ENCODE measurements at places on chromosomes 1 and 21. TPM values are rescaled to one million over a fixed set of nuclear protein-coding genes. Genes with fewer than 3 reads are reported as not detected.

DNA sequence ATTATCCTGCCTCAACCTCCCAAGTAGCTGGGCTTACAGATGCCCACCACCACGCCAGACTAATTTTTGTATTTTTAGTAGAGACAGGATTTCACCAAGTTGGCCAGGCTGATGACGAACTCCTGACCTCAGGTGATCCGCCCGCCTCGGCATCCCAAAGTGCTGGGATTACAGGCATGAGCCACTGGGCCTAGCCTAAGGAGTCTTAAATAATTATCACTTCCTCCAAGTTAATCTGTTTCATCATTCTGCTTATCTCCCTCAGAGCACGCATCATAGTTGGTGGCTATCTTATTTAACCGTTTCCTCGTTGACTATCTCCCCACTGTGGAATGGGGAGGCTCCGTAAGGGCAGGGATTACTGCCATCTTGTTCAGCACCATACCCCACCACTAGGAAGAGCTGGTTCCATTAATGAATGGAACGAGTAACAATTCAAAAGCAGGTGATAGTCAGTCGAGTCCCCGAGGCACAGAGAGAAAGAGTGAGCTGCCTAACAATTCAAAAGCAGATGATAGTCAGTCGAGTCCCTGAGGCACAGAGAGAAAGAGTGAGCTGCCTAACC lies 52.7 kb downstream of the GLUL start:
- no peak for DNase-seq

The HSD3B1 gene
- total RNA-seq: 2.8 TPM

DNA sequence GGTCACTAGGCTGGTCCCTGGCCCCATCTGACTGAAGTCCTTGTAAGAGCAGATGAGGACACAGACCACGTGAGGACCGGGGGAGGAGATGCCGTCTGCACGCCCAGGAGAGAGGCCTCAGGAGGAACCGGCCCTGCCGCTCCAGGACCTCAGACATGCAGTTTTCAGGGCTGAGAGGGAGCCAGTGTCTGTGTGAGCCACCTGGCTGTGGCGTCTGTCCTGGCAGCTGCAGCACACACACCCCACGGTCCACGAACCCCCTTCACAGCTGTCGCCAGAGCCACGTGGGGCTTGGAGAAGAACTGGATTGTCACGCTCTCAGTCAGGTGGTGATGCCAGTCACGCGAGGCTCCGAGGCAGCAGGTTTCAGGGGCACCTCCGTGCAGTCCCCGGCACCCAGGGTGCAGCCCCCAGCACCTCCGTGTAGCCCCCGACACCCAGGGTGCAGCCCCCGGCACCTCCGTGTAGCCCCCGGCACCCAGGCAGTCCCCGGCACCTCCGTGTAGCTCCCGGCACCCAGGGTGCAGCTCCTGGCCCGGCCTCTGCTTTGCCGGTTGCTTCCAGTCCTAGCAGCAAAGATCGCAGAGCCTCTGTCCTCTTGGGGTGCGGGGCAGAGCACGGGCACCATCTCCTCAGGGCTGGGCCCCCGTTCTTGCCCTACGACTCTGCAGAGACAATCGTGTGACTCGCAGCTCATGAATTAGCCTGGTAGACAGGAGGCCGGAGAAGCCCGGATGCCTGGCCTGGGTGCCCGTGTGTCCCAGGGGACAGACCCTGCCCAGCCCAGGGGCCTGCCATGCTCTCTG lies 19.0 kb upstream of the SUMO3 start:
- DNase-seq: no peak

The ADORA3 gene
- not detected for total RNA-seq

- peak; percentile 90 for DNase-seq
Measured at GRCh38 chr1:211589782-211590721, 11.1 kb upstream of the SLC30A1 start.

DNA sequence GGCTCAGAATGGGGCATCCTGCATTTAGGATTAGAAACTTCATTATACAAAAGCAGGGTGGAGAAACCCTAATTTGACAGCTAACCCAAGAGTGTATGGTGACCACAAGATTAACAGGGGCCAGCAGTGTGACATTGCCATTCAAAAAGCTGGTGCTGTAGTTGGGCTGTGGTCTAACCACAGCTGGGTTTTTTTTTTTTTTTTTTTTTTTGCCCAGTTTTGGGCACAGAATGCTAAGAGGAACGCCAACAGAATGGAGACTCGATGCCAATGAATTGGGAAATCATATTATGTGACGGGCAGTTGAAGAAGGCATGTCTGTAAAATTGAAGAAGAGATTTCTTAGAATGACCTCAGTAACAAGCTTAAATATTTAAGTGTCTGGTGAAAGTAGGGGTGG lies 58.4 kb downstream of the NFIA start:
- DNase-seq: no peak

The MYOG gene
- not detected for total RNA-seq

DNA sequence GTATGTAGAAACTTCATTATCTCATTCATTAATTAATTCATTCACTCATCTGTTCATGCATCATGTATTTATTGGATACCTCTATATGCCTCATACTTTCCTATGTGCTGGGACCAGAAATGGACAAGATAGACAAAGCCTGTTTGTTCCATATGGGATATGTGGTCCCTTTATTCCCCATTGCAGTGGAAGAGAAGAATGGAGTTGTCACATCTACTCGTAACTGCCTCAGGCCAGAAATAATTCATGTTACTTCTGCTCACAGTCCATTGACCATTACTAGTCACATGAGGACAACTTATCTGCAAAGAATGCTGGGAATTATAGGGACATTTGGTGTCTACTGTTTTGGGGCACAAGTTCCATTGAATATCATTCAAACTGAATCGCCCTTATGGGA lies 327.8 kb downstream of the MATN1 start:
- no peak for DNase-seq

The DISP1 gene
- total RNA-seq: 4.1 TPM

GRCh38 chr1:19398309-19398760 lies 86.2 kb downstream of the SLC66A1 start:
- peak; percentile 100 for DNase-seq

Measured in astrocyte (in vitro differentiated cells and primary cell).